Occipital lobe (tissue), 3 donors: ENCODE measurements at places on chromosomes 11 and 22. TPM values are rescaled to one million over a fixed set of nuclear protein-coding genes. Genes with fewer than 3 reads are reported as not detected.

DNA sequence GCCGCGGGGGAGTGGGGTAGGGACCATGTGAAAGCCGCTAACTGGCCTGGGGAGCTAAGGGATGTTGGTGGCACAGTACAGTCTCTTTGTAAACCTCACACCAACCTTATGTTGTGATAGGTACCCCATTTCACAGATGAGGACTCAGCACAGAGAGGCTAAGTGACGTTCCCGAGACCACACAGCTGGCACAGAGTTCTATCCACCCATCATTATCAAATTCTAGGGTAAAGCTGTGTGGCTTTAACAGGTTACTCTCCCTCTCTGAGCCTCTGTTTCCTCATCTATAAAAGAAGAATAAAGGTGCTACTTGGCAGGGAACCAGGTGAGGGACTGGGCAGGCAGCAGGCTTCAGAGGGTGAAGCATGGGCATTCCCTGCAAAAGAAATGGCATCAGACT lies 1.4 kb upstream of the GDPD5 start:
- DNase-seq: no peak

GRCh38 chr11:6237266-6237665 lies 1.6 kb upstream of the CNGA4 start:
- no peak for DNase-seq

- no peak for DNase-seq
These were observed 656.3 kb upstream of the TENM4 start for GRCh38 chr11:80097146-80097545.

DNA sequence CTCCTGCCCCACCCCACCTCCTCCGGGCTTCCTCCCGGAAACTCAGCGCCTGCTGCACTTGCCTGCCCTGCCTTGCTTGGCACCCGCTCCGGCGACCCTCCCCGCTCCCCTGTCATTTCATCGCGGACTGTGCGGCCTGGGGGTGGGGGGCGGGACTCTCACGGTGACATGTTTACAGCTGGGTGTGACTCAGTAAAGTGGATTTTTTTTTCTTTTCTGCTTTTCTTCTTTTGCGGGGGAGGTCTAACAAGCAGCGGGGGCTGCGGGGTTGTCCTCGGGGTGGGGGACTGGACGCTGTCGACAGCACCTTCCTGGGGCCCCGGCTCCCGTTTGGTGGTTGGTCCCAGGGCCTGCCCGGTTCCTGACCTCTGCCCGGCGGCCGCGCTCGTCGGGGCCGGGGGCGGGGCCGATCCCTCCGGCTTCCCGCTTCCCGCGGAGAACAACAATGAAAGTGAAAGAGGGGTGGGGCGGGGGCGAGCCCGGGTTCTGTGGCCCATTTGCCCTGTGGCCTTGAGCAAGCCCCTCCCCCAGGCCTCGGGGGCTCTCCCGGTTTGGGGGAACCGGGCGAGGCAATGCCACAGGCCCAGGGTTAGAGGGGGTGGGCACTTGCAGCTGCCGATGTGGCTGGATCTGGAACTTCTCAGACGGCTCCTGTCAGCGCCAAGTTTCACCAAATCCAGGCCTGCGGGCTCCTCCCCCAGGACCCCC lies 975 bp upstream of the MDK start:
- no peak for DNase-seq

DNA sequence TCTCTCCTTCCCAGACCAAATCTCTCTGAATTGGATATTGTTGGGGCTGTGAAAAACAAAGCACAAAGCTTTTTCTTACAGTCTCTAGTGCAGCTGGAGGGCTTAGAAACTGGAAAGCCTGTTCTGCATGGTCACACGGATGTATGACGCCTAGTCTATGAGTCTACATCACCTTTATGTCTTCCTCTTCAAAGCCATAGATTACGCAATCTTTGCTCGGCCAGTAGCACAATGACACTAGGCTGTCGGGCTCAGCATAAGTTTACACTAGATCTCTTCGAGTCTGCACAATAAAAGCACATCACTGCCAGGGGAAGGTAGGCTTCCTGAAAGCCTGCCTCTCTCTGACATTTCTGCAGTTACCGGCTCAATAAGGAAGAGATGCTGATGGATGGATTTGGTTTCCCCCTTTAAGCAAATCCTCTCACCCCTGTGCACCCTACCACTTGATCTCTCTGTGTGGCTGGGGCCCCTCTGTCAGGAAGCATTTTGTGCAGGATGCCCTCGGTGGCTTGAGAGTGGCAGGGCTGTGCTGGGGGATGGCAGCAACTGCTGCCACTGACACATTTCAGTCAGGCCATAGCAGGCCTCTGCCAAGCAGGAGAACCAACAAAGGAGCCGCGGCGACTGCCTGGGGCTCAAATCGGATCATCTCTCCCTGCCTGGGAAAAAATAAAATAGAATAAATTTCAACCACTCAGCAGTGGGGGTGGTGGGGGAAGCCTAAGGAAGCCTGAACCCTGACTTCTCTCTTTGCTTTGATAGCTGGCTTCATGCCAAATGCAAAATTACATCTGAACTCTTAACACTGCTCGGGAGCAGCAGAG lies 1272.8 kb downstream of the LRRC4C start:
- peak; percentile 44 for DNase-seq

SPA17 gene
- total RNA-seq: 5.1 TPM

PAMR1 gene
- total RNA-seq: 3.0 TPM
